ENCODE measurements at places on chromosomes 12 and 14.

DNA sequence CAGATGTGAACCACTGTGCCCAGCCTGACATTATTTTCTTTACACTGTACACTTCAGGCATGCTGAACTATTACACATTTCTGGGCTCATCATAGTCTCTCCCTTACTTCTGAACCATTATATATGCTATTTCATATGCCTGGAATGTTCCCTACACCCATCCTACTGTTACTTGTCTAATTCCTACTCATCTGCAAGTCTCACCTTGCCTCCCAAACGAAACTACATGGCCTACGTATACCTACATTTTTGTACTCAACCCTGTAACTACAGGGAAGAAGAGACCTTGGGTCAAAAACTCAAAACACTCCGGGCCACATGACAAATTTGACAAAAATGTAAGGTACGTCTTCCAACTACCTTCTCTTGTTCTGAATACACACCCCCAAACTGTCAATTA, 9.5 kb upstream of the EEA1 start:
- no peak for DNase-seq

GRCh38 chr12:45669093-45669492, 60.4 kb upstream of the ARID2 start:
- peak; percentile 24 for DNase-seq

DNA sequence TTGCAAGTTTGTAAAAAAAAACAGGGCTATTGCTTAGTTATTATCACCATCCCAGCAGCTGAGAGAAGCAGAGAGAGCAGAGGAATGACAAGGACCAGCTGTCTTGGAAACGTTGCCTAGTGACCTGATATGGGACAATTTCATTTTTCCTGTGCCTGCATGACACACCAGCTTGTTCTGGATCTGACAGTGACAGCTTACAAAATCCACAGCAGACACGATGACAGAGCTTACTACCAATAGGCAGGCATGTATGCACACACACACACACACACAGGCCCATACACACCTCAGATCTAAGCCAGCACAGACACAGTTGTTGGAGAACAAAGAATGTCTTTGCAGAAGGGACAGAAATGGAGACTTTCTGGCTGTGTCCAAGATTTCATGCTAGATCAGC, 25.4 kb downstream of the HSPB8 start:
- no peak for DNase-seq

DNA sequence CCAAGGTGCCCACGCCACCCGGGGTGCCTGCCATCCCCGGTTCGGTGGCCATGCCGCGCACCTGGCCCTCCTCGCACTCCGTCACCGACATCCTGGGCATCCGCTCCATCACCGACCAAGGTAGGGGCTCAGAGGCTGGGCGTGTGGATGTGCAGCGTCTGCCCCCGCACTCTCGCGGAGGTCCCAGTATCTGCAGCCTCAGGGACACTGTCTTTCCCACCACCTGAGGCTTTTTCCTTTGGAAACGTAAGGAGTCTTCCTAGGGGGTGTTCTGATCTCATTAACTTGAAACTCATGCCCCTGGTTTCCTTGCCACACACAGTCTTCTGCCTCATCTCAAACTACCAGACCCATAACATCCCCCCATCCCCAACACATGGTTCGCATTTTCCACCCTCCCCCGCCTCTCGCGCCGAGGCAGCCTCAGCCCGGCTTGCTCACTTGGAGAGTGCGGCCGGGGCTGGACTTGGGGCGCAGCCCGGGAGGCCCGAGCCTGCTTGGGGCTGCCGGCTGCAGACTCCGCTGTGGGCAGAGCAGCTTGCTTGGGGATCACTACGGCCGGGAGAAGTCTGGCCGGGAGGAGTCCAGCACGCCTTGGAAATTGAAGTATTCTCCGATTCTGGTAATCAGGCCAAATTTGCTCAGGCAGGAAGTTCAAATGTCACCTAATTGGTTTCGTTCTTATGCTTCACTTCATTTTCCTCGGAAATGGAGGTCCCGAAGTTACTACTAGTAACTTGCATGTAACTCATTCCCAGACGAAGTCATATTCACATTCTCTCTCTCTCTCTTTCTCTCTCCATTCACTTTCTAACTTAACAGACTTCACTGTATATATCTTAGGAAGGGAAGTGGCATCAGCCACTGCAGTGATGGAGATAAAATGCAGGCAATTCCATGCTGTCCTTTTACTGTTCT, 2.0 kb downstream of the PAX9 start:
- DNase-seq: no peak

- no peak for DNase-seq
These were observed 755.1 kb upstream of the TBX3 start for GRCh38 chr12:115439008-115439601.

DNA sequence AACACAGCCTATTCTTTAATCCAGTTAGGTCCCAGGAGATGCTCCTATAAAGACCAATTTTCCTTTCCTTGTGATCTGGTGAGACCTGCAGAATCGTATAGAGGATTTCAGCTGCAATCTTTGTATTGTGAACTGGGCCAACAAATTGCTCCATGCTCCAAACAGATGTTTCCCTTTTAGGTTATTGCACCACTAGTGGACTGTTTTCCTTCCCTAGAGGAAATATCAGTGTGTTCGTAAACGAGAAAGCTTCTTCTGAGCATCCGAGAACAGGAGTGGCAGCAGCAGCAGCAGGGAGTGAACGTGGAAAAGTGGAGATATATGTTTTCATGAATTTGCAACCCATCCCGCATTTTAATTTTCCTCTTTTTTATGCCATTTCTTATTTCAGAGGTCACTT, 344.1 kb upstream of the PDE3A start:
- no peak for DNase-seq

DNA sequence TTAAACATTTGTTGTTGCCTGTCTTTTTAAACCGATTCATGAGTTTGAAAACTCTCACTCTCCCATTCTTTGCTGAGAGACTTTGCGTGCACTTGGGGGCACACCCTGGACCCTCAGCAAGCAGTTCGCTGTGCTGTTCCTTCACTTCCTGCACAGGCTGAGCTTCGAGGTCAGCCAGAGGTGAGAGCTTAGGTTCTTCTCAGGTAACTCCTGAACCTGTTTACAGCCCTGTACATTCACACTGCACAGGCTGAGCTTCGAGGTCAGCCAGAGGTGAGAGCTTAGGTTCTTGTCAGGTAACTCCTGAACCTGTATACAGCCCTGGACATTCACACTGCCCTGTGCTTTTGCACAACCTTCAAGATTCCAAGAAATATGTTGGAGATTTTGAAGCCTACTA, 9.8 kb upstream of the CLECL1 start:
- no peak for DNase-seq

GRCh38 chr14:33740531-33740930, 210.3 kb downstream of the EGLN3 start:
- no peak for DNase-seq

DNA sequence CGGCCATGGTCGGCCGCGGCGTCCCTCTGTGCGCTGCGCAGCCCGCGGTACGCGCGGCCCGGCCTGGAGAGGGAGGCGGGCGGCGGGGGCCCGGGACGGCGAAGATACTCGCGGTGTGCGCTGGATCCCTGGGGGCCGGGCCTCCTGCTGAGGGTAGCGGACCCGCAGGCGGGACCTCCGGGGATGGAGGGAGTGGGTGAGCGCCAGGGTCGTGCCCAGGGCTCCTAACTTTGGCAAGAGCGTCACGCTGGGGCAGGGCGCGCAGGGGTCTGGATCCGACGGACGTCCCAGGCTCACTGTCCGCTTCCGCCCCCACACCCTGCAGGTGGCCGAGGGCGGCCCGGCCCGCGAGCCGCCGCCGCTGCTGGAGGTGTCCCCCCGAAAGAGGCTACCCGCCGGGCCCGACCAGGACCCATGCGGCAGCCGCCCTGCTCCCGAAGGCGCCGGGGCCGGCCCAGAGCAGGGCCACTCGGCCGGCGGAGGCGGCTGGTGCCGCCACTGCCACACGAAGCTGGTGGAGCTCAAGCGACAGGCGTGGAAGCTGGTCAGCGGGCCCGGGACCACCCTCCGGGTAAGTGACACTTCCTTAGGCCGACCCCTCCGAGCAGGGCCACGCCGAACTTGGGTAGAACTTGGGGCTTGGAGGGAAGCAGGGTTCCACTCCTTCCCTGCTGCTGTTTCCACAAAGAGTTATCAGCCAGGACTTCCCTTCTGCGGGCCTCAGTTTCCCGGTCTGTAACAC, 502 bp downstream of the KIF26A start:
- DNase-seq: no peak

GRCh38 chr14:38038986-38039385, 168.7 kb upstream of the SSTR1 start:
- no peak for DNase-seq

GRCh38 chr14:106845286-106846087, 1319.1 kb downstream of the TMEM121 start:
- DNase-seq: peak; percentile 63

DNA sequence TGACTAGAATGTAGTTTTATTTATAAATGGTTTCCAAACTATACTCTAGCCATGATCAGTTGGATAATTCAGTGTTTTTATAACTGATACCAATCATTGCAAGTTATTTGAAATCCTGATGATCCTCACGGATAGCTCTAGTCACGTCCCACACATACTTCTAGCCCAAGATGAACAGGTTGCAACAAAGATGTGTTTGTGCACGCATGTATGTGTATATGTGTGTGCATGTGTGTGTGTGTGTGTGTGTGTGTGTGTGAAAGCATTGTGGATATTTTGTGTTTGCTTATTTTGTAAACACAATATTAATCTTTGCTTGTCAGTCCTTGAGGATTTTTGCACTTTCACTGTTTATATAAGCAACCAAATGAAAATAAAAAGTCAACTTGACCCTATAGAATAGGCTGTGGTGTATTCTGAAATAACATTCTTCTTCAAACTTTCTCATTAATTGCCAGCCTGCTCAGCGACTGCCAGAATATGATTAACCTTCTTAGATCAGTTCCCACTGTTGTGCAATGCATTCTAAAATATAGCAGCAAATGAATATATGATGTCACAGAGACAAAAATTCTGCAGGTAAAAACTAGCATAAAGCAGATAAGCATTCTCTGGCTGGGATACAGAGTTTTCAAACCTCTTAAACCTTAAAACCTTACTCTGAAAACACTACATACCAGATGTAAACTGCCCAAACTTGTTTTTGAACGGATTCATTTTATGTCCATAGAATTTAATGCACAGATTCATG, 48.8 kb upstream of the HIF1A start:
- DNase-seq: no peak

DNA sequence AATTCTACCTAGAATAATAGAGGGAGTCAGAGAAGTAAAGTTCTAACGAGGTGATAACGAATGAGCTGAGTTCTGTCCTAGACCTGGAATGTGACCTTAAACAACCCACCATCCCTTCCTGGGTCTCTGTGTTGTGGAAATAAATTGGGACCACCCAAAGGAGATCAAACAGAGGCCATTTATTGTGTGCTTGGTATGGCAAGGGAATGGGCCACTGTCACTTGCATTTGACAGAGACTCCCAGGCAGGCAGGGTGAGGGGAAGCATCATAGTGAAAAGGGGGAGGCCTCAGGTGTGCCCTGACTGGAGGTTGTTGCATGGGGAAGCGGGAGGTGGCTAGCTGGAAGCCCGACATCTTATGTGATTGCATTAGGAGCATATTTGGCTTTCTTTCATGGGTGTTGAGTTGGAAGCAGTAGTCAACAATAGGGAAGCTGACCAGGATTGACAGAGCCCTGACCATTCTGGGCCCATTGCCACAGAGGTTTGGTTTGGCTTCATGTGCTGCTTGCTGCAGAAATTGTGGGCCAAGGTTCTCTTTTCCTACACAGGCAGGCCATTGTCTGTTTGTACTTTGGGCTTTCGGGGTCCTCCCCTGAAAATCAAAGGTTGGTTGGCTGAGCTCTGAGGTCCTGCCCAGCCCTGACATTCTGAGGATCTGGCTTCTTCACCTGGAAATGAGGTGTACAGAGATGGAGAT, 17.6 kb upstream of the FAM181A start:
- DNase-seq: no peak

Measured in hematopoietic multipotent progenitor cell treated with erythropoietin and hydrocortisone succinate and interleukin-3 and kit ligand, for 15 days (in vitro differentiated cells).